ENCODE measurements at places on chromosomes 1 and 21. TPM values are rescaled to one million over a fixed set of nuclear protein-coding genes. Genes with fewer than 3 reads are reported as not detected.

The CIART gene
- 2.7 TPM for total RNA-seq

The KCNJ9 gene
- not detected for total RNA-seq

The SHCBP1L gene
- total RNA-seq, result not detected

The SPRR2B gene
- not detected for total RNA-seq

The S100A16 gene
- 543 TPM for total RNA-seq

The ZC3H12A gene
- total RNA-seq, result 53.4 TPM

The COPA gene
- 77.4 TPM for total RNA-seq

The CTH gene
- total RNA-seq, result 1.9 TPM

The GPR52 gene
- not detected for total RNA-seq

The PRAMEF12 gene
- not detected for total RNA-seq

The VTCN1 gene
- total RNA-seq, result 0.08 TPM

The CDC42BPA gene
- 11.7 TPM for total RNA-seq

The NBPF6 gene
- total RNA-seq, result not detected

The MFSD2A gene
- total RNA-seq, result 8.8 TPM

The TLR5 gene
- 0.13 TPM for total RNA-seq

The RNU1-1 gene
- total RNA-seq, result not detected

The ZMYND12 gene
- 0.63 TPM for total RNA-seq

The ESPN gene
- total RNA-seq, result 0.57 TPM

The TMIGD3 gene
- 0.08 TPM for total RNA-seq

The KIF14 gene
- total RNA-seq, result 8.2 TPM

The PFKL gene
- 54.4 TPM for total RNA-seq

The SLC30A2 gene
- 0.38 TPM for total RNA-seq

The AK5 gene
- total RNA-seq, result 6.4 TPM

Measured in A549 treated with AZD2906 at 1 μM for 4 hours (cell line).